ENCODE measurements at places on chromosomes 16 and 17.

GRCh38 chr17:386141-386876 lies 33.7 kb upstream of the RPH3AL start:
- peak; percentile 77 for DNase-seq

- no peak for DNase-seq
These were observed 68.7 kb downstream of the WSCD1 start for GRCh38 chr17:6138761-6139446.

DNA sequence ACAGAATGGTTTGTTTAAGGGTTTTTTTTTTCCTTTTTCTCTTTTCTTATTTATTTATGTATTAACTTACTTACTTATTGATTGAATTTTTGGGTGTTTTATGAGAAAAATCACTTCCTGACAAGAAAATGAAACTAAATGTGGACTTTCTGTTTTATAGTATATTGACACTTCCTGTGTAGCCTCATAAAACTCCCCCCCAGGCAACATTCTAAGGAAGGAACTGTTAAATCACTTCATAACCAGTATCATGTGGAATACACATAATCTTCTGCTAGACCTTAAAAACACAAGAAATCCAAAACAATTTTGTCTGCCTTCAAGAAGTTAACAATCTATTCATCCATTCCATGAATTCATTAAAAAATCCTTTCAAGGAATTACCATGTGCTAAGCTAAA lies 164.1 kb upstream of the TOM1L1 start:
- DNase-seq = no peak

GRCh38 chr16:31705371-31705770 lies 168.2 kb upstream of the ZNF267 start:
- no peak for DNase-seq

- no peak for DNase-seq
These were observed 276.2 kb downstream of the NPIPA8 start for GRCh38 chr16:18060351-18060750.

GRCh38 chr17:40598619-40599467 lies 33.6 kb upstream of the CCR7 start:
- DNase-seq = no peak

- peak; percentile 20 for DNase-seq
These were observed 26.3 kb upstream of the MGAT5B start for GRCh38 chr17:76841776-76842405.

DNA sequence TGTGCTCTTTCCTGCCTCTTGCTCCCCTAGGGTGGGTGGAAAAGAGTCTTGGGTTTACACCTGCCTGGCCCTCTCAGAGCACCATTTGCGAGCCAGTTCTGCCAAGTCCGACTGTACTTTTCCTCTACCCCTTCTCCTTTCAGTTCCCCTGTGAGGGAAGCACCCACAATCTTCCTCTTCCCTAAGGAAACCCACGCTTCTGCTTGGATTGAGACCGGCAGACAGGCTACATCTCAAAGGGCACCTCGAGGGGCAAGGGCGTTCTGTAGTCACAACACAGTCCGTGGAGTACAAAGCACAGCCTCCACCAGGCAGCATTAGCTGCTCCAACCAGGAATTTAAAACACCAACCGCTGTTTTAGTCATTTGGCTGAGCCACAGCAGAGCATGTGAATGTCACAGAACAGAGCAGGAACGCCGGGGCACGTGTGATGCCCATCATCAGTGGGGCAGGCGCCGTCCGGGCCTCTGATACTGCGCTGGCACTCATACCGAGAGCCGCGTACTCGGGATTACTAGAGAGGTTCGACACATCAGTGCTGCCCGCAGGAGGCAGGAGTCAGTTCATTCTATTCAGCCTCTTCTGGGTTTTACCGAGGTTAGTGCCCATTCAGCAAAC lies 13.7 kb upstream of the MNT start:
- no peak for DNase-seq

DNA sequence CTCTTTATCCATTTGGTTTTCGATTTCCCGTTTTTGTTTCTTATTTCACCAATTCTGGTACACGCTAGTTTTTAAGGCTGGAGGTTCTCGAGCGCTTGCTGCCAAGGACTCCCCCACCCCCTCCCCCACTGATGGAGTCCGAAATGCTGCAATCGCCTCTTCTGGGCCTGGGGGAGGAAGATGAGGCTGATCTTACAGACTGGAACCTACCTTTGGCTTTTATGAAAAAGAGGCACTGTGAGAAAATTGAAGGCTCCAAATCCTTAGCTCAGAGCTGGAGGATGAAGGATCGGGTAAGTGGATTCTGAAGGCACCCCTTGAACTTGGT lies 825 bp downstream of the RPTOR start:
- no peak for DNase-seq

GRCh38 chr17:76072148-76072858 lies at the start of gene SRP68:
Gene SRP68, minus strand, starts transcription at chr17:76072517. Its CDS starts 26 bp downstream, at chr17:76072491.
- DNase-seq = peak; percentile 88

- no peak for DNase-seq
These were observed 9.7 kb downstream of the USB1 start for GRCh38 chr16:58010886-58011285.

DNA sequence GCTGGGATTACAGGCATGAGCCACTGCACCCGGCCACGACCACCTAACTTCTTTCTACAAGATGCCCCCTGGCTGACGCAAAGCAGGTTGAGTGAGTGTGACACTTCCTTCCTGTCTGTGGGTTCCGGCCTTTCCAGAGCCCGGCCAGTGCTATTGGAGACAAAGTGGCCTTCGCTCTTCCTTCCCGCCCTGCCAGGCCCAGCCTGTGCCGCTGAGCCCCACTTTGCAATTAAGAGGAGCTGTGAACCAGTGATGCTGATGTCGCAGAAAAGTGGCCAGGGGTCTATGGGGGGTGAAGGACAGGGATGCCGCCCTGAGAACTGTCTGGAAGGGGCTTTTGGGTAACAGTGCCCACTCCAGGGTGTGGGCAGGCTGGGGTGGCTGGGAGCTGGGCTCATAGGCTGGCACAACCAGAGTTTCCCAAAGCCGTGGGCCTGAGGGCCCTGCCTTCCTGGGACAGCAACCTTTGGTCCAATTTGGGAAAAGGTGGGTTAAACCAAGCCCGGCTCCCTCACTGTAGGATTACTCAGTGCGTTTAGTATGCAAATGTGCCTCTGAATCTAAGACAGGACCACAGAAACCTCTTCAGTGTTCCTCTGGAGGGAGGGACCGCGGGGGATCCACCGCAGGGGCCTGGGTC lies 174.9 kb downstream of the SEC14L1 start:
- DNase-seq = no peak

DNA sequence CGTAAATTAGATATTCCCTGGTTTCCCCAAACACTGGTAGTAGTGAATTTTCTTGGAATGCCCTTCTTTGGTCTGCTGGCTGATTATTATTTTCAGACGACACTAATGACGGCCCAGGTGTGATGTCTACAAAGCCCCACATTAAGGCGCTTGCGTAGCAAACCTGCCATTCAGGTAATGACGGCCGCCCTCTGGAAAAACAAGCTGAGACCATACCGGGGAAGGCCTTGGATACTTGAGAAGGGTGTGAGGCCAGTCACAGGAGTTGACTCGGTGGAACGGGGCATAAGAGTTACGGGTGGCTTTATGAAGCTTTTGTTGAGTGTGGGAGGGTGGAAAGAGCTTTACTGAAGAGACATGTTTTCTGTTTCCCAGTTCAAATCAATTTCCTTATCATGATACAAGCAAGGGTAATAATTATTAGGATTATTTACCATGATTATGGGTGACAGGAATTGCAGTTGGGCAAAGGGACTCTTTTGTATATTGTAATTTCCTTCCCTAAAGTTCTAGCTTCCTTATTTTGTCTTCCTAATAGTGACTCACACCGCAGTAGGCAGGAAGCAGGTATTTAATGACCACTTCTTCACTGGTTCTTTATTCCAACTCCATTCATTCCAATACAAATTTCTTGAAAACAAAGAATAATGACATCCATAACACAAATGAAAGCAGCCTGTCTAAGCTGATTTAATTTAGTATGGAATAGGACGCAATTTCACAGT lies 24.8 kb downstream of the KRT23 start:
- DNase-seq = no peak

DNA sequence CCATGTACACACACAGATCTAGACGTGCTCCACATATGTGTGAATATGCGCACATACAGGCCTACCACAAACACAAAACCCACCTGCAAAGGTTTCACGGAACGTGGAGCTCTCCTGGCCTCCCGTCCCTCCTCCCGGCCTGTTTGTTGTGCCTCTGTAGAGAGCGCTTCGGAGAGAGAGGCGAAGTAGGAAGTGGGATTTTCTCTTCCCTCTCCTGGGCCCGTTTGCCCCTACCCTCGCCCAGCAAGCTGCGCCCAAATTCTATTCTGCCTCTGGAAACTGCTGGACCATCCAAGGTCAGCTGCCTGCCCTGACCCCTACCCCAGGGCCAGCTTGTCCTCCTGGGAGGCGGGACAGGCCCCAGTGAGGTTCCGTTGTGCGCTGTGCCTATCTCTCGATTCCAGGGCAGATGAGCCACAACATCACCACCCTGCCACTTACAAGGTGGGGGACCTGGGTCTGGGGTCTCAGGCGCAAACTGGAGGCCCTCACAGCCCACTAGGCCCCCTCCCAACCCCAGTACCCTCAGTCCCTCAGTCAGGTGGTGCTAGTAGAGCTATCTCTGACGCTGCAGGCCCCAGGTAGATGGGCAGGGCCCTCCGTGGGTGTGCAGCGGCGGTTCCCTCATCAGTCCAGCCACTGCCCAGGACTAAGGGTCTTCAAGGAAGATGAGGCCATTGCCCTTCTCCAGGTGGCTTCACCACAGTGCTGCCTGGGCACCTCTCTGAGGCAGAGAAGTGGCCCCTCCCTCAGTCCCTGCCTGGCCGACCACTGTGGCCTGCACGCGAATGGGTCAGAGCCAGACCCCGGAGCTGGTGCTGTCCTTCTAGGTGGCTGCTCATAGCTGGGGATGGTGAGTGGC lies 54.2 kb downstream of the BEAN1 start:
- DNase-seq = no peak

- no peak for DNase-seq
These were observed 6.3 kb downstream of the PDF start for GRCh38 chr16:69324013-69324531.

- DNase-seq = no peak
These were observed 527.2 kb downstream of the TMEM114 start for GRCh38 chr16:8063159-8063558.

Data from neuronal stem cell (in vitro differentiated cells).